Spinal cord (tissue), 10 donors: ENCODE measurements at places on chromosomes 16 and 17. TPM values are rescaled to one million over a fixed set of nuclear protein-coding genes. Genes with fewer than 3 reads are reported as not detected.

MRPL38 gene
- polyA plus RNA-seq, result 111 TPM

TP53TG3 gene
- polyA plus RNA-seq, result not detected

NETO2 gene
- 56.2 TPM for polyA plus RNA-seq

ARL4D gene
- polyA plus RNA-seq, result 19.2 TPM

TBX6 gene
- 2.7 TPM for polyA plus RNA-seq

MYOCD gene
- polyA plus RNA-seq, result 0.23 TPM

HLF gene
- polyA plus RNA-seq, result 8.1 TPM

LYRM9 gene
- polyA plus RNA-seq, result 27.1 TPM

CCT6B gene
- polyA plus RNA-seq, result 2.7 TPM

NATD1 gene
- 9.3 TPM for polyA plus RNA-seq

ITGAX gene
- 9.3 TPM for polyA plus RNA-seq

TEX19 gene
- polyA plus RNA-seq, result not detected

CCDC40 gene
- polyA plus RNA-seq, result 34.6 TPM

SEPTIN12 gene
- 0.47 TPM for polyA plus RNA-seq

KCNJ18 gene
- not detected for polyA plus RNA-seq

SMPD3 gene
- polyA plus RNA-seq, result 44.7 TPM

RNF222 gene
- polyA plus RNA-seq, result not detected

IL21R gene
- 0.41 TPM for polyA plus RNA-seq

IRF8 gene
- 9.0 TPM for polyA plus RNA-seq

SLC13A5 gene
- polyA plus RNA-seq, result 11.4 TPM

MT1F gene
- 31.0 TPM for polyA plus RNA-seq
